Endodermal cell (in vitro differentiated cells): ENCODE measurements at places on chromosomes 7 and 10.

GRCh38 chr10:114859222-114859621, 37.6 kb downstream of the FHIP2A start:
- DNase-seq, result peak; percentile 48

GRCh38 chr10:30763918-30764317, 134.4 kb upstream of the LYZL2 start:
- no peak for DNase-seq

- peak; percentile 89 for DNase-seq
These were observed 32.7 kb downstream of the CALML5 start for GRCh38 chr10:5466451-5467206.

GRCh38 chr7:12851841-12852240, 164.4 kb downstream of the ARL4A start:
- no peak for DNase-seq

DNA sequence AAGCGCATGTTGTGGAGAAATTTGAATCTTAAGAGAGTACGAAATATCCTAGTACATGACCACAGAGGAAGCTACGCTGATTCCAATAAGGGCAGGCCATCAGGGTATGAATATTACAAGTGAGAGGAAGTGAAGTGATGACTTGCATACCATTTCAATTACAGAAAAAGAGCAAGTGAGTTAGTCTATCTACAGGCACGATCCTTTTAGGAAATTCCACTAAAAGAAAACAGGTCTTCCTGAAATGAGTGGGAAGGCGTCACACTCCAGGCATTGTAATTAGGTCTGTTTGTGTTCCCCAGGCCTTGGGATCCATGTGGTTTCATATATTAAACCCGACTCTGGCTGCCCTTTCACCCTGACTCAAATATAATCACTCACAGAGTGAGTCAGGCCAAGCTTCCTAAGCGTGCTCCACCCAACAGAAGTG, 152.5 kb downstream of the SEMA3A start:
- DNase-seq, result no peak

GRCh38 chr10:24911029-24911428, 41.4 kb downstream of the PRTFDC1 start:
- DNase-seq, result no peak

DNA sequence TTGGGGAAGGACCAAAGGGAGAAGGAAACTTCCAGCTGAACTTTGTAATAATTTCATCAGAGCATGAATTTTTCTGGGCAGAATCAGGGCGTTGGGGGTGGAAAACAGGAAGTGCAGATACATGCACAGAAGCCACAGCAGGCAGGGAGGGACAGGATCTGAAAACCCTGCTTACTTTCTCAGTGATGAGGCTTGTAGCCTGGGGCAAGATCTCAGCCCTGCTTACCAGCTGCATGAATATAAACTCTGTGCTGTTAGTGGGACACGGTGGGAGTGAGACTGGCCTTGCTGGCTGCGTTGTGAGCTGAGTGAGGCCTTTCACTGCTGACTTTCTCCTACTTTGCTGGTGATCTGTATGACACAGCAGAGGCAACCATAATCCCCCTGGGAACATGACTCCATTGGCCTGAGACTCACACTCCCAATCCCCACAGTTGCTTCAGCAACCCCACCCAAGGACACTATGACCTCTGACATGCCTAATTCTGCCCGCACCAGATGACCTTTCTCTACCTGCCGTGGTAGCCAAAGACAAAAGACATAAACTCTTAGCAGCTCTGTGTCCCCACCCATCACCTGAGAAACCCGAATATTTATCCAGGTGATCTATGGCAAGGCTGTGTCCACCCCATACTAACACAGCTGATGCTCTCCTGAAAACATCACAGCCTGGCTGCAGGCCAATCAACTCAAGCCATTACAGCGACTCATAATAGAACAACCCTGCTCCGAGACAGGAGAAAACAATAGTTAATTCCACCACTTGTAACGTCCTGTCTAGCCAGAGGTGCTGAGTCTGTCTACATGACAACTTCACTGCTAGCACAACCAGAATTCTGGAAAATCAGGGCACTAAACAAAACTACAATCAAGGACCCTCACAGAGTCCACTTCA, 190.7 kb upstream of the CHRM2 start:
- no peak for DNase-seq

DNA sequence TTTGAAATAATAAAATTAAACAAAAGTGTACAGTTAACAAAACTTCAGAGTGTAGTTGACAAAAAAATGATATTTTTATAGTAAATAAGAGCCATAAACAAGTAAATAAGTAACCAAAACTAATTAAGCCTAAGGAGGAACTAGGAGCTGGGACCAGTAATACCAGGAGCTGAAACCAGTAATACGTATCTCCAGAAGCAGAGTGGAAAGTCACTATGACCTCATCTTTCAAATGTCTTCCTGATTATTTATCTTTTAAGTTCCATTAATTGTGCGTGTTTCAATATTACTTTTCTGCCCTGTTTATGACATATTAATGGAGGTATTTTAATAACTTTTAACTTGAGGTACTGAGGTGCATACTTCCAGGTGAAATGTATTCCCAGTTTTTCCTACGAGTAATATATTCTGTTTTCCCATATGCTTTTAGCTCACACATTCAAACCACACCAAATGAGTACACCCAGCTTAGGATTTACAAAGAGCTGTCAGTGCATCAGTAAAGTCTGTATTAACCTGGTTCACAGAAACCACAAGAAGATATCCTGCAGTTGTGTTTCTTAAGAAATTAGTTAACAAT, 283.7 kb upstream of the HGF start:
- no peak for DNase-seq

- DNase-seq, result peak; percentile 46
These were observed 140.8 kb downstream of the DGKB start for GRCh38 chr7:14761510-14762296.

DNA sequence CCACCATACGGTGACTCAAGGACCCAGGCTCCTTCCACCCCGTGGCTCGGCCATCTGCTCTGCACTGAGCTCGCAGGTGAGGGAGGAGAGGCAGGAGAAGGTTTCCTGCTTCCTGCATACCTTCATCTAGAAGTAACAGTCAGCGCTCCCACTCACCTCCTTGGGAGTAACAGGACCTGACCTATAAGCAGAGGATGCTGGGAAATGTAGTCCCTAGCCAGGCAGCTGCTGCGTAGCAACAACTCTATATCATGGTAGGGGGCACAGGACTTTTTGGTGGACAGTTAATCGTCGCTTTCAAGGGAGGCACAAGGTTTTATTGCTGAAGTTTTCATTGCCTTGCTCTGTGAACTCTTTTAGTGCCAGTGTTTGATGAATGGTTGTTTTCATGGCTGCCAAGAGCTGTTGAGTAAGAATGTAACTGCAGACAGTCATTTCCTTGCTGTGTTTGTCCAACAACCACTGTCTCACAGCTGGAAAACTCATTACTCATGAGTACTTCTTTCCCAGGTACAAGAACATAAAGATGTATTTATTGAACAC, 10.2 kb upstream of the ZFYVE27 start:
- DNase-seq, result peak; percentile 86

DNA sequence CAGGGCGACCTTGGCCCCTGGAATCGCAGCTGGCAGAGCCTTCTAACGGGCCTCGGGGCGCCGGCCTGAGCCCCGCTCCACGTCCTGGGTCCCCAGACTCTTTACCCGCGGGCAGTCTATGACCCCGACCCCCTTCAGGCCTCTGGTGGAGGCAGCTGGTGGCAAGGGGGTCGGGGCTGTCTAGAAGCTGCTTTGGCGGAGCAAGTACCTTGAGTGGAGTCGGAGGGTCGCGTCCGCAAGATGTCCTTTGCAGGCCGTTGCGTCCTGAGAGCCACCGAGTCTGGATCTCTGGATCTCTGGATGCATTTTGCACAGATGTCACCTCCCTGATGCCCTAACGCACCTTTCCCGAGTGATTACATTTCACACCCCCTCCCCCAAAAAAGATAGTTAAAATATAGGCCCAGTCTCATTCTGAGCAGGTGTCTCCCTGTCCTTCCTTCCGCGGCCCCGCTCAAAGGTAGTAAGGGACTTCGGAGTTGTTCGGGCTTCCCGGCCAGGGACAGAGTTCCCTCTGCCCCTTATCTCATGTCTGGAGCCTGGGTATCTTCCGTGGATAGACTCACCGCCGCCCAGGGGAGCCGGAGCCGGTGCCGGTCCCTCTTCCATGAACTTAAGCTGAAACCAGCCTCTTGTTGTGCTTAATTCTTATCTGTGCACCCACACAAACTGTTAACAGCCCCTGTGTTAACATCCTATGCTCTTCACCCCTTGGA, 457 bp downstream of the ACADSB start:
- DNase-seq, result peak; percentile 70

- DNase-seq, result no peak
These were observed 1.2 kb upstream of the NAMPT start for GRCh38 chr7:106285855-106286492.

DNA sequence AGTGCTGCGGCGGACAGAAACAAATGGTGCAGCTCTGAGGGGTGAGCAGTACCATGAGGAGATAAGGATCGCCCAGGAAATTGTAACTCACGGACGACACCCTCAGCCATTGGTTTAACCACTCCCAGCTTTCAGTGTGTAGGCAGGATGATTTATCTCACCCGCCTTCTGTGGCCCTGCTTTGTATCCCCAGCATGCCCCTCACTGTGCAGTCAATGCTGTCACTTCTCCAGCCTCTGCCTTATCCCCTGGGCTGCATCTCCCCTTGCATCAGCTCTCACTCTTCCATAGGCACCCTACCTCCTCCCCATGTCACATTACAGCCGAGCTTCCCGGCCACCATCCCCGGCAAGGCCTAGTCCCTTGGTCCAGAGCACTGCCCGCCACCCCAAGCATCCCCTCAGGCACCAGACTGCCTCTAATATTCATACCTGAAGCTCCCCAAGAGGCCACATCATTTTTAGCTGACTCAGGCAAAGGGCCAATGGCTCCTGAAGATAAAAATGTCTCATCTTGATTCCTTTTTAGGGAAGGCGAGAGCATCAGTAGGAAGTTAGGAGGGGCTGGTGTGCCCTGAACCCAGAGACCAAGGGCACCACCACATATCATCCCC, 77.1 kb downstream of the CARD11 start:
- DNase-seq, result no peak

DNA sequence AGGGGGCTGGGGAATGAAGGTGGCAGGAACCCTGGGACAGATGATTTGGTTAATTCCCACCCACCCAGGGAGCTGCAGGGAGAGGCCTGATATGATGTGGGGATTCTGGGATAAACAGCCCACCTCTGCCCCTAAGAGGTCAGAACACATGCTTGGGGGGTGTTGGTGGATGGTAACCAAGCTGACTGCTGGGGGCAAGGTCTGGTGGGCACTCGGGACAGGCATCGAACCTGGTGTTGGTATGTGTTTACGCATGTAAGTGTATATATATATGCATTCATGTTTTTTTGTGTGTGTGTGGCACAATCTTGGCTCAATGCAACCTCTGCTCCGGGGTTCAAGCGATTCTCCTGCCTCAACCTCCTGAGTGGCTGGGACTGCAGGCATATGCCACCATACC, 80.7 kb upstream of the TMEM248 start:
- no peak for DNase-seq

- DNase-seq, result no peak
These were observed 78.1 kb upstream of the TMEM196 start for GRCh38 chr7:19851504-19851903.

GRCh38 chr7:96719164-96719563, 9.5 kb upstream of the SEM1 start:
- peak; percentile 63 for DNase-seq

DNA sequence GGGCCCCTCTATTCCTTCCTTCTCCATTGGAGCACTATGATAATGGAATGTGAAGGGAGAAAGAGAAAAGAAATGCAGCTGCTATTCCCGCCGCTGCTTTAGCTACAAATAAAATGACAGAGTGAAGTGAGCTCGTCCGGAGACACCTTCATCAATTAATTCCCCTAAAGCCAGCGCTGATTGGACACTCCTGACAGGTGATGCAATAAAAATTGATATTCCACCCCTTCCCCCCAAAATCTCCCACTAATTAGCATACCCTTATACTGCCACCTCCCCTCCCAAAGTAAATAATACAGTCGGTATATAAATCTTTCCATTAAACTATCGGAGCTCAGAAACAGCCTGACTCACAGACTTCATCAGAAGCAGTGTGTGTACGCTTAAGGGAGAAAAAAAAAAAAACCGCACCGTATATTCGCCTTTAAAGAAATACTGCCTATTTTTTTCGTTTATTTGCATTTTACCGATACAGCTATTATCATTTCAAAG, 7.3 kb downstream of the SKIDA1 start:
- DNase-seq, result no peak

- peak; percentile 80 for DNase-seq
These were observed 569 bp downstream of the SLC26A5 start for GRCh38 chr7:103445228-103446048.

- no peak for DNase-seq
These were observed 51.9 kb upstream of the A1CF start for GRCh38 chr10:50937230-50937907.

DNA sequence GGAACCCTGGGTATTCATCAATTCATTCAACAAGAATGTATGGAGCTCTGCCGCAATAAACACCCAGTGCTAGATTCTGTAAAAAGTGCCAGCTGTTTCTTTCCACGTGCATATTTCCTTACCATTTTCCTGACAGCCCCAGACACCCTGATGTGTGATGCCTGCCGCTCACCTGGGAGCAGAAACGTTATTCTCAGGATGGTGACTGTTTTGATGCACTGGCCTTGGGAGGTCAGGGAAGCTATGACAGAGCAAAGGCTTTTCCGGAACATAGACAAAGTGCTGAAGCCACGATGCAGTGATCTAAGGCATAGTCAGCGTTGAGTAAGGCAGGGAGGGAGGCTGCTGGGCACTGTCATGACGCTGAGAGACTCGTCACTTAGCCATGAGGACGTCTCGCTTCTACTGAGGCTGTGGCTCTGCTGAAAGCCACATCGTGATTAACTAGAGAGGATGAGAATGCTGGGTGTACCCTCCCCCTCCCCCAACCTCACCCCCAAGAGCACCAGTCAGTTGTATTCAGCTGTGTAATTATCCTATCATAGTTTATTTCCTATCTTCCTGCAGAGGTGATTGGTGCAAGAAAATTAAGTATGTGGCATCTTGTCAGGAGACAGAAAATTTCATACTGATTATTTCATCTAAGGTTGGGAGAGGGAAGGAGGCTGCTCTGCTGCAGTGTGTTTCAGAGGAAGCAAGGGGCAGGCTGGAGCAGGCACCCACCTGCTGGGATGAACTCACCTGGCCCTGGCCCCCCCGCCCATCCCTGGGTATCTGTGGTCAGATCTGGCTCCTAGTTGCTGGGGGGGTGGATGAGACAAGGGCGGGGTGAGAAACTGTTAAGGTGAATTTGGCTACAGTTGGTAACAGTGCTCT, 48.8 kb upstream of the SMNDC1 start:
- DNase-seq, result peak; percentile 84

DNA sequence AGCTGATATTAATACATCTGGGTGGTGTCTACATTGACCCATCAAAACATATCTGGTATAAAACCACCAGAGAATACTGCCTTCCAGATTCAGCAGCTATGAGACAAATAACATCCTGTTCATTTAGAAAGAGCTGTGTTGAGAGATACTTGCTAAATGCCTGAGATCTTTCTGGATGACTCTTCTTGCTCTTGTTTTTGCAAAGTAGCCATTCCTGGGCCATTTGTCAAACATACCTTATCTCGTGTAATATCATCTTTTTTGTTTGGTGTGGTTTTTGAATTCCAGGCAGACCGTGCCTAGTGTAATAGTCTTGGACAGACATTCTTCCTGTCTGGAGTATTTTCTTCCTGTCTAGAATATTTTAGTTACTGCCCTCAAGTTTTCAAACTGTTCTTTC, 74.7 kb upstream of the PRR15 start:
- DNase-seq, result no peak

- no peak for DNase-seq
These were observed 249.2 kb upstream of the PHF14 start for GRCh38 chr7:10724449-10724848.
